Sciatic nerve (tissue), 2 donors: ENCODE measurements at places on chromosomes 11 and 22. TPM values are rescaled to one million over a fixed set of nuclear protein-coding genes. Genes with fewer than 3 reads are reported as not detected.

The MPZL2 gene
- 49.6 TPM for total RNA-seq

The KIAA1671 gene
- 65.1 TPM for total RNA-seq

The CCDC81 gene
- 1.7 TPM for total RNA-seq

The CCDC188 gene
- total RNA-seq = 6.8 TPM

The MMP12 gene
- 0.22 TPM for total RNA-seq

The STK33 gene
- 3.1 TPM for total RNA-seq

The CHRM1 gene
- total RNA-seq = not detected

The C11orf42 gene
- not detected for total RNA-seq

The MMP13 gene
- not detected for total RNA-seq

The KRTAP5-8 gene
- 0.49 TPM for total RNA-seq

The HEPN1 gene
- total RNA-seq = not detected

The OR4C5 gene
- total RNA-seq = not detected

The TEX12 gene
- total RNA-seq = 0.58 TPM

The DERL3 gene
- total RNA-seq = 2.7 TPM
